ENCODE measurements at places on chromosomes 16 and 17.

- DNase-seq, result no peak
Measured at GRCh38 chr17:43787728-43788127, 7.5 kb downstream of the CFAP97D1 start.

DNA sequence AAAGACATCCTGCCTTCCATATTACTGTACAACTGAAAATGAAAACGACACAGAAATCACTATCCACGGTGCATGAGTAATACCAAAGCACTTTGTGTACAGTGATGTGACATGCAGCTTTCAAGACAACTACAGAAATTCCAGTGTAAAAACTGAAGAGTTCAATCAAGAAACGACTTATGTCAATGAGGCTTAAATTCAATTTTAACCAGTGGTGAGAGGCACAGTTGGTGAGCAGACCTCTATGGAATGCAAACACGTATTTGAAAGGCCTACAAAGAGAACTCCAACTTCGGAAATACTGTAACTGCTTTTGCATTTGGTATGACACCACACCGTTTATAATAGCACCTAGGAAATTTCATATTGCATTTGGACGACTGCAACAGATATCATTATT, 87.6 kb downstream of the USP31 start:
- no peak for DNase-seq

GRCh38 chr16:47254756-47255155, 111.0 kb upstream of the NETO2 start:
- no peak for DNase-seq

DNA sequence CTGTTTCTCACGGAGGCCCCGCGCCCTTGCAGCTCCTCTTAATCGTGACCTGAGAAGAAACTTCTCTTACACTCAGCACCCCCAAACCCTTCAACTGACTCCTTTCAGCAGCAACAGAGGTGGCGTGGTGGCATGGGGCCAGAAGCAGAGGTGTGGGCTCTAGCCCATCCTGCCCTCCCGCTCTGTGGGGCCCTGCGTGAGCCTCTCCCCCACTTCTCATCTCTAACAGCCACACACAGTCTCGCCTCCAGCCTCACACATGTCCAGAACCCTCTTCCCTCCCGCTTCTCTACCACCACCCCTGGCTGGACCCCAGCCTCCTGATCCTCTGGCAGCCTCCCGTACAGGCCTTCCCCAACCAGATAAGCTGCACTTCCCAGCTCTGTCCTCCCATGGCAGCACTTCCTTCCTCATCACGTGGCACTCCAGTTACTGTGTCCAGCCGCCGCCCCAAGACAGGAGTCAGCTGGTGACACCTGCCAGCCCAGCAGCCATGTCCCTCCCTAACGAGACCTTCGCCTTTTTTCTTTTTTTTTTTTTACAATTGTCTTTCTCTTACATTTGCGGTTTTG, 30.5 kb downstream of the NSMCE1 start:
- DNase-seq, result no peak

DNA sequence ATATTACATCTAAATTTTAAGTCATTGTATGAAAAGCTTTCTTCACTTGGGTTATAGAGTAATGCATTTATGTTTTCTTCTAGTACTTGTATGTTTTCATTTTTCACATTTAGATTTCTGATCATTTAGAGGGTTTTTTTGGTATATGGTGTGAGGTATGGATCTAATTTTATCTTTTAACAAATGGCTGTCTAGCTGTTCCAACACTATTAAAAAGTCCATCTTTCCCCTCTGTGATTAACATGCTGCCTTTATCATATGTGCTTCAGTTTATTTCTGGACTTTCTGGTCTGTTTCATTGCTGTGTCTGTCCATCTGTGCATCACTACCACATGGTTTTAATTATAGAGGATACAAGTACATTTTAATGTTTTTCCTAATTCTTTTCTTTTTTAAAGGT, 163.8 kb downstream of the MYO1D start:
- DNase-seq, result no peak

DNA sequence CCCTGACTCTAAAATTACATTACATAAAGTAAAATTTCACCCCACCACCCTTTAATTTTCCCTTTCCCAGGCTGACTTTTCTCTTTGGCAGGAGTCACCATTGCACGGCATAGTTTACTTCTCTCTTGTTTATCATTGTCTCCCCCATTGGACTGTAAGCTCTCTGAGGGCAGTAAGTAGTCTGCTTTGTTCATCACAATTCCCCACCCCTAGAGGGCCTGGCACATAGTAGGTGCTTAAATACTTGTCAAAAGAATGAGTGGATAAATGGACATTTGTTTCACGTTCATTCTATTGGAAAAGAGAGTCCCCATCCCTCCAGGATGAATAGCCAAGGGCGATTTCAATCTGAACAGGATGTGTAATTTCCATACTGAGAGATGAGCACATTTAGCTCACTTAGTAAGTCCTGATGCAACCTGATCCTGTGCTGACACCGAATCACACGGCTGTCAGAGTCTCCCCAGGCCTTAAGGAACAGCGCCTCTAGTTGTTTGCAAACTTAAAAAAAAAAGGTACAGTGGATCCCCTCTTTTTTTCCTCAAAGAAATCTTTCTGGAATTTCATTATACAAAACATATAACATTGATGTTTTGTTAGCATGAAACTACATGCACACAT, 54.0 kb downstream of the AKAP1 start:
- DNase-seq, result no peak
